Activated CD8-positive, alpha-beta T cell treated with anti-CD3 and anti-CD28 coated beads for 36 hours (primary cell): ENCODE measurements at places on chromosomes 6 and 20. TPM values are rescaled to one million over a fixed set of nuclear protein-coding genes. Genes with fewer than 3 reads are reported as not detected.

DNA sequence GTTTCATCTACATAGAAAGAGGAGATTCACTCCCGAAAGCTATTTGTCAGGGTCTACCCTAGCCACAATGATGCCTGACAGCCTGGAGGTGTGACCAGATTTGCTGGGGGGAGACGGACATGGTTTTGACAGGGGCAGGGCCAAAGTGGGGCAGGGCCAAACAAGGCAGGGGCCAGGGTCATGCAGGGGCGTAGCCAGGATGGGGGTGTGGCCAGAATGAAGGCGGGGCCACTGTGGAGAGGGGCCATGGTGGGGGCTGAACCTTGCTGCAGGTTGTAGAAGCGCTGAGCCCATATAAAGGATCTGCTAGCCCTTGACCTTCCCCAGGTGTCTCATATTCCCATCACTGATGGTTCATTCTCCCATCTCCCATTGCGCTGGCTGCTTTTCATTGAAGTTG, 184.1 kb upstream of the SULF2 start:
- no peak for DNase-seq

- no peak for DNase-seq
These were observed 47.5 kb upstream of the PROKR2 start for GRCh38 chr20:5364136-5364821.

GRCh38 chr20:63224412-63225081, 8.6 kb upstream of the YTHDF1 start:
- DNase-seq: no peak

GRCh38 chr20:59371431-59371830, 71.0 kb downstream of the EDN3 start:
- no peak for DNase-seq

The KIFC1 gene
- total RNA-seq: 93.4 TPM

- no peak for DNase-seq
These were observed 19.6 kb downstream of the WFDC2 start for GRCh38 chr20:45489083-45489531.

- DNase-seq: no peak
These were observed 41.3 kb downstream of the SPDEF start for GRCh38 chr6:34514593-34515472.

The SIGLEC1 gene
- not detected for total RNA-seq

- no peak for DNase-seq
These were observed 12.0 kb upstream of the LYRM2 start for GRCh38 chr6:89650579-89650978.

The TRIM40 gene
- not detected for total RNA-seq

GRCh38 chr6:120966321-120966720, 368.0 kb downstream of the TBC1D32 start:
- no peak for DNase-seq

The UST gene
- total RNA-seq: 1.5 TPM

DNA sequence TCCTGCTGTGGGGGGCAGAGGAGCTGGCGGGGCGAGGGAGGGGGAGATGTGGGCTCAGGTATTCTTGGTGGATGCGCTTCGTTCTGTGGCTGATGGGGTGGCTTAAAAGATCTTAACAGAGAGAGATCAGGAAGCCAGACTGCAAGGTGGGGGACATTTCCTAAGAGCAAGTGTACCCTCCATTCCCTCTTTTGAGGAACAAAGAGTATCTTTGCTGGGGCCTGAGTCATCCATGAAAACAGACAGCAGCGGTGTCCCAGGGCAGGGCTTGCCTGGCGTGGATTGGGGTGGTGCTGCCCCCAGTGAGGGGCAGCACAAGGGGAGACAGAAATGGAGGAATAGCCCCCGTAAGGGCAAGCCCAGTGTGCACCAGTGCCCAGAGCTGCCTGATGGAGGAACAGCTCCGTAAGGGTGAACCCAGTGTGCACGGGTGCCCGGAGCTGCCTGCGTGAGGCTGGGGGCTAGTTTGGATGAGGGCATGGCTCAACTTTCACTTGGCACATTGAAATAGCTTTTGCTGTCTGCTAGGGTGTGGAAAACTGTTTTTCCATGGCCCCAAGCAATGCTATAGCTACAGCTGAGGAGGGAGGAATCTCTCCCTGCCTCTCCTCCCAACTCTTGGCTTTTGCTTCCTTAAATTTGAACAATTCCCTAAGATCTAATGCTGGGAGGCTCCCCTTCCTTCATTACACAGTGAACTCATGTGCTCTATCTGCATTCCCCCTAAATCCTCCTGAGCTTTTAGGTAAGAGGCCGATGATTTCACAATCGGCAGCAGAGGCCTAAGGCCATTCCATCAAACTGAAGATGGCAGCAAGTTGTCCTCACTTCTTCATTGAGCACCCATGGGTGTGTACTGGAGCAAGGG, 12.9 kb downstream of the MAPK13 start:
- DNase-seq: no peak

DNA sequence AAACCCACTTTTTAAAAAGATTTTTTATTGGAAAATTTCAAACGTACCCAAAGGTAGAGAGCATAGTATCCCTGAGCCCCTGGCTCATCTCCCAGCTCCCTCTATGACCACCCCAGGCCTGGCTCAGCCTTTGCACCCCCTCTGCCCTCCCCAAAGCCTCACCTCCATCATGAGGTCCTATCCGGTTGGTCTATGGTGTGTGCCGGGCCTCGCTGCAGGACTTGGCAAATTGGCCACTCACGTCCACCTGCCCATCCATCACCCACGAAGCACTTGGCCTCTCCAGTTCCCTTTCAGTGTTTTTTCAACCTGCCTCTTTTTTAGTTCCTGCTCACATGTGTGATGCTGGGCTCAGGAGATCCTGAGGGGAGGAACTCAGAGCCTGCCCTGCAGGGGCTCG, 147.4 kb downstream of the CDH4 start:
- no peak for DNase-seq

DNA sequence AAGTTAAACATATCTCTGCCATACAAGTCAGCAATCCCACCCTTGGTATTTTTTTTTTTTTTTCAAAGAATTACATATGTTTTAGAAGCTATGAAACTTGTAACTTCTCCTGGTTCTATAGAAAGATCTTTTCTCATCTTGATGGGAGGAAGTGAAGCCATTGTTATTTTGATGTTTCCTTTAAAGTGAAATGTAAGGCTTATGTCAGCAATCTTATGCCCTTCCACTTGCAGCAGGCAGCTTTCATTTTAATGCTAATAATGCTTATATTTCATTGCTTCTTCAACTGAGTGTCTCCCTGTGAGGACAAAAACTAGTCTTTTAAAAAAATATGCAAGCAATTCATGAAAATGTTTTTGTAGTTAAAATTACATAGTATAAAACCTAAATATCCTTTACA, 1614.7 kb downstream of the KHDRBS2 start:
- DNase-seq: no peak

DNA sequence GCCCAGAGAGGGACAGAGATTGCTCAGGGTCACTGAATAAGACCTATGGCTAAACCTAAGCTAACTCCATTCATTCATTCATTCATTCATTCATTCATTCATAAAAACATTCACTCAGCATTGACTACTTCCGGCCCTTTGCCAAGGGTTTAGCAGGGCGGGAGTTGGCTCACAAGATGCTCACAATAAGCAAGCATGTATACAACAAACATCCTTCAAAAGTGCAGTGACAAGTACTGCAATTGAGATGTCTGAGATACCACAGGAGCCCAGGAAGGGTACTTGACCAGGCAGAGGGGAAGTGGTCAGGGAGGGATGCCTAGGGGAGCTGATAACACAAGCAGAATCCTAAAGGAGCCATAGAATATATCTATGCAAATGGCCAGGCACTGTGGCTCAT, 18.2 kb upstream of the KIAA1755 start:
- no peak for DNase-seq

- DNase-seq: no peak
These were observed 384.8 kb upstream of the SOX4 start for GRCh38 chr6:21208796-21209186.

The ZNF165 gene
- total RNA-seq: 3.6 TPM

DNA sequence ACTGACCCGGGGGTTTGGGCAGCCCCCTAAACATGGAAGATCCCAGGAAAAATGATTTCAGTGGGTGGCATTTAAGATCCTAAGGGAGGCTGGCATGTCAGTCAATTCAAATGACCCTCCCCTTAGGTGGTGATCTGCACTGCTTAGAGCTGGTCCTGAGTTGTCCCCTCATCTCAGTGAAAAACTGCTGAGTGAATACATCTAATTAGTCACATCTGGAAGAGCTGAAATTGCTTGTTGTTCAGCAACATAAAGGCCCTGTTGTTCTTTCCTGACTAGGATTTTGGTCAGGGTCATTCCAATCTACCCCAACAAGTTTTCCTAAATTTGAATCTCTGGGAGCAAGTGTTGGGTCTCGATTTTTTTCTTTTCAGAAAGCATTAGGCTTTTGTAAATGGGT, 126.4 kb downstream of the LCA5 start:
- no peak for DNase-seq

The TMEM170B gene
- 1.9 TPM for total RNA-seq

GRCh38 chr6:136740050-136740974, 52.0 kb downstream of the MAP3K5 start:
- DNase-seq: no peak
